Sigmoid colon (tissue), 7 donors: ENCODE measurements at places on chromosomes 2 and 18. TPM values are rescaled to one million over a fixed set of nuclear protein-coding genes. Genes with fewer than 3 reads are reported as not detected.

DNA sequence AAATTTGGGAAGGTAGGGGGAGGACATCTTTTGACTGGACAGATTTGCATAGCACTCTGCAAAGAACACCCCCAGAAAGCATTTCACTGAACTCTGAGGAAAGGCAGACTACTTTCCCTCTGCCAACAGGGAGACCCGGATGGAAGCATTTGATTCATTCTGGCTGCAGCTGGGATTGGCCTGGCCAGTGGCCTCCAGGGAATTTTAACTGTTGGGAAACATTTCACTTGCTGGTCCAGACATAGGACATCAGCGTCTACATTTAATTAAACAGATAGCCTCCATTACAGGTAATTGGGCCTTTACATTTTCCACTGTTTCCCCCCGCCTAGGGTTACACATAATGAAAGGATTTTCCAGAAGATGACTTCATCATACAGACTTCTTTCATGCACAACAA, 92.8 kb downstream of the MARCHF4 start:
- H3K27ac ChIP-seq = peak overlapping the region; percentile 7
- DNase-seq = no peak

DNA sequence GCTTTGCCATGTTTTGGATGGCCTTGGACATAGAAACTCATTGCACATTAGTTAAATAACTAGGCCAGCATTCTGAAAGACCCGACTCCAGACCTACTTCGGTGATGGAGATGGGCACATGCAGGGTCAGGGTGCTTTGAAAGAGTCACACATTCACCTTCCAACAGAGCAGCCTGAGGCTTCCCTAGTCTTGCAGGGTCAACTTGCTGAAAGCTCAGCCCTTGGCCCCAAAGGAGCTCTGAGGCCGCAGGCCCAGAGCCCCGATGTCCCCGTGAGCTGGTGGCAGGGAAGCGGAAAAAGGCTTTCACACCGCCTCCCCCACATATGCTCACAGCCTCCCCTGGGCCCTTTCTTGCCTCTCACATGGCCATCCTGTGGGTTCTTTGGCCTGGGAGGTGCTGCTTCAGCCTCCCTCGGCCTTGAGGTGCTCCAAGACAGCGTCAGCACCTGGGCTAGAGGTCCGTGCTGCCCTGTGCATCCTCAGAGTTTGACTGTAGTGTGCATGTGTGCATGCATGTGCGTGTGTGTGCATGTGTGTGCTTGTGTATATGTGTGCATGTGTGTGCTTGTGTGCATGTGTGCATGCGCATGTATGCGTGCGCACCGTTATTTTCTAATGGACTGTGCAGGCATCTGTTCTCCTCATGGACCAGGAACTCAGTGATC, 21.6 kb downstream of the LDLRAD4 start:
- H3K27me3 ChIP-seq = no peaks in the 10 kb centered on the region
- H3K27ac ChIP-seq = no peak overlapping the region
- H3K36me3 ChIP-seq = no peaks in the 10 kb centered on the region

GRCh38 chr18:46042571-46043123, 29.4 kb downstream of the PSTPIP2 start:
- H3K36me3 ChIP-seq = no peaks in the 10 kb centered on the region
- no peak overlapping the region for H3K4me3 ChIP-seq
- no peak overlapping the region for H3K27ac ChIP-seq
- no peak for DNase-seq
- no peaks in the 10 kb centered on the region for H3K4me1 ChIP-seq

- peaks cover 5% of the 10 kb centered on the region for H3K36me3 ChIP-seq
- no peak for DNase-seq
- H3K4me1 ChIP-seq = no peaks in the 10 kb centered on the region
- H3K27me3 ChIP-seq = no peaks in the 10 kb centered on the region
- H3K4me3 ChIP-seq = no peak overlapping the region
Observed at GRCh38 chr2:230362030-230362691, 35.2 kb downstream of the SP140L start.

GRCh38 chr2:158497486-158497885, 40.7 kb downstream of the PKP4 start:
- H3K27me3 ChIP-seq = no peaks in the 10 kb centered on the region
- DNase-seq = no peak
- no peaks in the 10 kb centered on the region for H3K36me3 ChIP-seq
- H3K4me3 ChIP-seq = no peak overlapping the region
- no peak overlapping the region for H3K27ac ChIP-seq

GRCh38 chr2:175734686-175735085, 267.4 kb downstream of the LNPK start:
- H3K4me3 ChIP-seq = no peak overlapping the region
- H3K4me1 ChIP-seq = no peaks in the 10 kb centered on the region
- no peak overlapping the region for H3K27ac ChIP-seq
- no peaks in the 10 kb centered on the region for H3K27me3 ChIP-seq
- DNase-seq = no peak
- H3K36me3 ChIP-seq = no peaks in the 10 kb centered on the region

DNA sequence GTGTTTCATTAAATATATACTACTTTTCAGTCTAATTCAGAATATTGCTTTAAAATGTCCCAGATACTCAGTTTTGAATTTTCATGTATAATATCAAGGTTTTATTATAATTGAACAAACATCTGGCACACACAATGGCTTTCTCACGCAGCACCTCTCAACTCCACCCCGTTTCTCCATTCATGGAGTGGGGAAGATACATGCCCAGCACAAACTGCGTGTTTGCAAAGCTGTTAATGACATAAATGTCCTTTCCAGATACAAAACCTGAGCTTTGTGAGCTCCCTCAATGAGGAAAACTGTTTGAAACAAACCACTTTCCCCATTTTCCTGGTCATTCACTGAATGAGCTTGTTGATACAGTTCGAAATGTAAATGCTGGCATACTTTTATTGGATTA, 150.3 kb upstream of the RASGRP3 start:
- H3K4me1 ChIP-seq = peaks cover 40% of the 10 kb centered on the region
- H3K27ac ChIP-seq = peak overlapping the region; percentile 19
- DNase-seq = no peak

GRCh38 chr2:232857158-232857563, 12.9 kb upstream of the SNORC start:
- H3K4me1 ChIP-seq = peaks cover 20% of the 10 kb centered on the region
- peaks cover 77% of the 10 kb centered on the region for H3K36me3 ChIP-seq
- no peak for DNase-seq
- no peak overlapping the region for H3K4me3 ChIP-seq

GRCh38 chr2:238381341-238382115, 45.2 kb upstream of the ASB1 start:
- H3K4me3 ChIP-seq = no peak overlapping the region
- no peaks in the 10 kb centered on the region for H3K27me3 ChIP-seq
- H3K27ac ChIP-seq = no peak overlapping the region
- H3K4me1 ChIP-seq = peaks cover 17% of the 10 kb centered on the region

GRCh38 chr18:7482342-7482741, 84.8 kb upstream of the PTPRM start:
- H3K4me3 ChIP-seq = no peak overlapping the region
- no peaks in the 10 kb centered on the region for H3K36me3 ChIP-seq

The LCT gene
- total RNA-seq = not detected

The NEU2 gene
- total RNA-seq = not detected

The OTX1 gene
- not detected for total RNA-seq
